ENCODE measurements at places on chromosomes 2 and 18.

- no peak for DNase-seq
Measured at GRCh38 chr2:85838641-85839040, 50.1 kb downstream of the ST3GAL5 start.

- no peak for DNase-seq
Measured at GRCh38 chr2:165627470-165627869, 158.0 kb downstream of the CSRNP3 start.

- peak; percentile 63 for DNase-seq
Measured at GRCh38 chr2:126657636-126658318, 1.8 kb downstream of the GYPC start.

- DNase-seq = no peak
Measured at GRCh38 chr2:171991027-171991426, 8.7 kb upstream of the METAP1D start.

DNA sequence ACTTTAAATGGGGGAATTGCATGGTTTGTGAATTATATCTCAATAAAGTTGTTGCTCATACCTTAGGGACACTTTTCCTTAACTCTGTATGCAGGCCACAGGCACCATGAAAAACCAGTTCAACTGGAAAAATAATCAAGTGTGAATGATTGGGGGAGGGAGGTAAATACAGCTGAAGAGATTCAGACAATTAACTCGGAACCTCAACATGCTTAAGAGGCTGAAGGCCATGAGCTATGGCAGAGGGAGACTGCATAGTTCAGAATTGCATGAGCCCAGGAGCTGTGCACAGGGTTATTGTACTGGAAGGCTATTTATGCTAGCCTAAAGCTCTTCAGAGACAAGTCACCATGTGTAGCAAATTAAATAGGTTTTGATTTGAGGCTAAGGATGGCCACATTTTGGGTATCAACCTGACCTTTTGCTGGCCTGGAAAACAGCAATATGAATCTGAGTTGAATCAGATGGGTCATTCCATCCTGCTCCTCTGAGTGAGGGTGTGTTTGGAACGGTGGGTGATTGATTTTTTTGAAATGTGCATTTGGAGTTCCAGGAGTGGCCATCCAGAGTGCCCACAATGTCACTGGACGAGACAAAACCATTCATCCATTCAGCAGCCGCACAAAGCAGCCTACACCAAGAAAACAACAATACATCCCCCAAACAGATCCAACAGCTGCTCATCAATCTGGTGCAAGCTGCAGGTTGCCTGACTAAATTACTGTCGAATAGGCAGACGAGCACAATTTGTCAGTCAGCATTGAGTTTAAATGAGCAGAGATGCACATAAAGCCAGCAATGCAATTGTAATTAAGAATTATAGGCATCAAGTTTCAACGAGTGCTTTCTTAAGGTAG lies 42.5 kb downstream of the HRH4 start:
- no peak for DNase-seq

- DNase-seq = peak; percentile 46
Measured at GRCh38 chr2:161136696-161137324, 23.4 kb upstream of the TANK start.

- no peak for DNase-seq
Measured at GRCh38 chr2:204312105-204312504, 233.2 kb upstream of the PARD3B start.
